ENCODE measurements at places on chromosomes 7 and 10. TPM values are rescaled to one million over a fixed set of nuclear protein-coding genes. Genes with fewer than 3 reads are reported as not detected.

The C10orf62 gene
- total RNA-seq: not detected

The PPP3CB gene
- 35.8 TPM for total RNA-seq

The AGMO gene
- total RNA-seq: not detected

The CCM2 gene
- total RNA-seq: 46.1 TPM

The PKD1L1 gene
- total RNA-seq: under 0.01 TPM

The ANXA8L1 gene
- total RNA-seq: 362 TPM

The NKX2-3 gene
- total RNA-seq: not detected

The RET gene
- 0.68 TPM for total RNA-seq

The KCND2 gene
- not detected for total RNA-seq

The CAMK2B gene
- not detected for total RNA-seq

The IFIT1B gene
- not detected for total RNA-seq

The SSC4D gene
- total RNA-seq: 1.0 TPM

The INMT gene
- total RNA-seq: not detected

The CDK13 gene
- 74.5 TPM for total RNA-seq

The SFRP5 gene
- total RNA-seq: not detected

The LIPK gene
- total RNA-seq: 0.21 TPM

The PRLHR gene
- not detected for total RNA-seq

The PNLIPRP3 gene
- total RNA-seq: 29.0 TPM

The TIAL1 gene
- 23.2 TPM for total RNA-seq

The CPA2 gene
- not detected for total RNA-seq

The PPP1R17 gene
- not detected for total RNA-seq

The GPR37 gene
- 2.9 TPM for total RNA-seq

The LRRC18 gene
- total RNA-seq: not detected

The NPTX2 gene
- under 0.01 TPM for total RNA-seq

The GBX1 gene
- not detected for total RNA-seq

The CLDN3 gene
- not detected for total RNA-seq

The BAIAP2L1 gene
- 20.8 TPM for total RNA-seq

The OR9A2 gene
- total RNA-seq: not detected

The WNT2 gene
- not detected for total RNA-seq

The EXOC6 gene
- total RNA-seq: 5.8 TPM

The COL1A2 gene
- 0.34 TPM for total RNA-seq

The MAGI2 gene
- 1.7 TPM for total RNA-seq

The CTAGE4 gene
- 0.14 TPM for total RNA-seq

The NKX1-2 gene
- total RNA-seq: 1.4 TPM

The GPR158 gene
- total RNA-seq: not detected

The TCERG1L gene
- not detected for total RNA-seq

The RBM20 gene
- under 0.01 TPM for total RNA-seq

The SPDYE1 gene
- not detected for total RNA-seq

The BHLHA15 gene
- total RNA-seq: 9.9 TPM

The SH3PXD2A gene
- total RNA-seq: 19.1 TPM

The BMPR1A gene
- 35.2 TPM for total RNA-seq

The AKR1C1 gene
- 33.2 TPM for total RNA-seq

The ASB10 gene
- total RNA-seq: not detected

The CLDN15 gene
- total RNA-seq: 2.4 TPM

The DYNC1I1 gene
- not detected for total RNA-seq

The SFMBT2 gene
- total RNA-seq: under 0.01 TPM

The ADAP1 gene
- 9.9 TPM for total RNA-seq

Measured in nasal cavity respiratory epithelium epithelial cell of viscerocranial mucosa (primary cell).